ENCODE measurements at places on chromosomes 12 and 14. TPM values are rescaled to one million over a fixed set of nuclear protein-coding genes. Genes with fewer than 3 reads are reported as not detected.

Gene GON7
- 5.3 TPM for total RNA-seq

Gene GSG1
- total RNA-seq, result 0.50 TPM

GRCh38 chr12:27198036-27198435 is 46.0 kb upstream of the STK38L start:
- no peak for DNase-seq

GRCh38 chr12:54129028-54129903 is 59.5 kb downstream of the SMUG1 start:
- no peak for DNase-seq

Gene PDE3A
- total RNA-seq, result 4.2 TPM

GRCh38 chr12:531951-532585 is 72.3 kb downstream of the B4GALNT3 start:
- no peak for DNase-seq
